IPS-NIHi11 (cell line): ENCODE measurements at places on chromosomes 1 and 21.
A peak's percentile ranks its signal among the peaks of the same experiment; 100 is the strongest.

DNA sequence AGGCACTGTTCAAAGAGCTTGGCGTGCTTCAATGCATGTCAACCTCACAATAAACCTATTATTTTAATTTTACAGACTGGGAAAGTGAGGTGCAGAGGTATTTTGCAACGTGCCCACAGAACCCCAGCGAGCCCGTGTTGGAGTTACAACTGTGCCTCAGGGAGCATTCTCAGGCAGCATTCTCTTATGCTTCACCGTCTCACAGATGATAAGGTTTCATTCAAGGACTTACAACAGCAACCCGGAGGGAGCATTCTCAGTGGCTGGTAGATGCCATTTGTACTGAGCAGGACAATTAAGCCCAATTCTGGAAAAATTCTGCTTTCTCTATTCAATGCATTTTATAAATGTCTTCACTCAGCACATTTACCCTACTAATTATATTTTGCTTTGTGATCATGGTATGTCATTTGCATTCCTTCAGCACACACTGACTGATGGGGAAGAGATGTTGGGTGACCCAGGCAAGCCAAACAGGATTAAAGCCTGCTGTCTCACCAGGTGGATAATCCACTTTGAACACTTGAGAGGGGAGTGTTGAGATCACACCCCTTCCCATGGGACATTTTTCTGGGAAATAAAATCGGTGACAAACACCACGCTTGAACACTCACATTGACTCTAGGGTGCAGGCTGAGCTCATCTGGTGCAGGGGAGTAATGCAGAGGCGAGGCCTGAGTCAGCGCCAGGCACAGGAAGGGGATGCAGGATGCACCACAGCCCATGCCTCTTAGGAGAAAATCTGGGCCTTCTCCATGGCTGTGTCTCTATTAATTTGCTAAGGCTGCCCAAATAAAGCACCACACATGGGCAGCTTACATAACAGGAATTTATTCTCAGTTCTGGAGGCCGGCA is 113.9 kb downstream of the CLIC6 start:
- DNase-seq, result no peak

GRCh38 chr1:230149751-230150584 is 82.9 kb downstream of the GALNT2 start:
- no peak for DNase-seq

DNA sequence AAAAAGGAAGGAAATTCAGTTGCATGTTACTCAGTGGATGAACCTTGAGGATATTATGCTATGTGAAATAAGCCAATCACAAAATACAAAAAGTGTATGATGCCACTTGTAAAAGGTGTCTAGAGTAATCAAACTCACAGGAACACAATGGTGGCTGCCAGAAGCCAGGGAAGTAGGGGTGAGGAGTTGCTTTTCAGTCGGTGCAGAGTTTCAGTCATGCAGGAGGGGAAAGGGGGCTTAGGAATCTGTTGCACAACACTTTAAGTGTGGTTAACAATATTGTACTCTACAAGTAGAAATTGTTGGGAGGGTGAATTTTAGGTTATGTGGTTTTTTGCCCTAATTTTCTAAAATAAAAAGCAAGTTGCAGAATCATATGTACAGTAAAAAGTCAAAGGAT is 184.2 kb upstream of the RAB4A start:
- DNase-seq, result no peak

- no peak for DNase-seq
Observed at GRCh38 chr1:53567450-53567849, 108.3 kb downstream of the DMRTB1 start.

- no peak for DNase-seq
Observed at GRCh38 chr1:204725821-204726448, 40.4 kb upstream of the LRRN2 start.

- DNase-seq, result no peak
Observed at GRCh38 chr1:56394298-56394697, 185.1 kb downstream of the PLPP3 start.

- no peak for DNase-seq
Observed at GRCh38 chr1:79845936-79846335, 839.4 kb upstream of the ADGRL4 start.

- no peak for DNase-seq
Observed at GRCh38 chr1:191125950-191126349, 648.3 kb upstream of the BRINP3 start.

GRCh38 chr1:18556364-18556763 is 74.3 kb upstream of the PAX7 start:
- peak; percentile 40 for DNase-seq

- DNase-seq, result no peak
Observed at GRCh38 chr21:45213392-45213791, 74.3 kb downstream of the POFUT2 start.

DNA sequence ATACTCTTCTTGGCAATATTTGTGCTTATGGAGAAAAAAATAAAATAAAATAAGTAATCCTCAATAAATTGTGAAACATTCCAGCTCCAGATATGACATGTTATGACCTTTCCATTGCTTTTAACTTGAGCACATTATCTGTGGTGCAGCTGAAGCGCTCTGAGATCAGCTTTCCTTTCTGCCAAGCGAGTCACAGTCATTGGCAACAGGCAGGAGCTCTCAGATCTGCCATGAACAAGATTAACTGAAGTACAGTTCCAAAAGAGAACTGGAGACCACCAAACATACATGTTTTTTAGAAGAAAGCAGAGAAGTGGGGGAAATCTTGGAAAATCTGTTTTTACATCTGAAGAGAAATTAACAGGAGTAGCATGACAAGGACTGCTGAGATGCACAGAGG is 89.2 kb upstream of the DSCAM start:
- DNase-seq, result no peak

DNA sequence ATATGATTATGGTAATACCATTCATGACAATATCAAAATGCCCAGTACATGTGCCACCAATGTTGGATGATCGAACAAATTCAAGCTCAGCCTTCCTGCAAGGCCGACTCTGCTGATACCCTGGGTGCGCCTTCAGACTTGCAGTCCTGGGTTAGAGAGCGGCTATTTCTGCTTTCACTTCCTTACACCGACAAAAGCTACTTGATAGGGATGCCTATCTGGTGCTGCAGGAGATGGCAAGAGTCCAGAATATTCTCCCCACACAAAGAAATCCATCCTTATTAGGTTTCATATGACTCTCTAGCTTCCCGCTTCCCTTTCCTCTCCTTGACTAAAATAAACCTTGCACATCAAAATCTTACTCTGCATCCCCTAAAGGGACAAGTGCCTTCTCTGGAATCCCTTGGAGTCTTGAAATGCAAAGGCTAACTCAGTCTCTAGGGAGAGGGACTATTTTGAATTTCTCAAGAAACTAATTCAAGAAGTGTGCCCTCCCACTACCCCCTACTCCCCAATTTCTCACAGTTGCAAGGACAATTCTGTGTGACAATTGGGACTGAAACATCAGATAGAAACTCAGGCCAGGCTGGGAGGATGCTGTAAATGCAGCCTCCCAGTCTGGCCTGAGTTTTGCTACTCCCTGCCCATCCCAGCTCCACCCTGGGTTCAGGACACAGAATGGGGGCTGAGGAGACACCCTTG is 103.1 kb upstream of the USP24 start:
- no peak for DNase-seq

DNA sequence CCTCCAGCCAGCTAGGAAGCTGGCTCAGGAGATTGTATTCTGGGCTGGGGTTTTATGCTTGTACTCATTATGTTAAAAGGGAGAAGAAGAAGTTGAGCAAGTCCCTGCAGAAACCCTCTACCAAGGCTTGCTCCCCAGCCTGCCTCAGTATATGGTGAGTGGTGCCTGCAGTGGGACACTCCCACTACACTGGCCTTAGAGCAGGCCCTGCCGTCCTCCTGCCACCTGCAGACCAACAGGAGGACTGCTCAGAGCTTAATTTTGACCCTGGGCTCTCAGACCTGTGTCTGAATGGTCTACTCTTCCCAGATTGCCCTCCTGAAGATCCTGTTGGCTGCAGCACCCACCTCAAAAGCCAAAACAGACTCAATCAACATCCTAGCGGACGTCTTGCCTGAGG is 13.0 kb downstream of the STRIP1 start:
- DNase-seq, result no peak

DNA sequence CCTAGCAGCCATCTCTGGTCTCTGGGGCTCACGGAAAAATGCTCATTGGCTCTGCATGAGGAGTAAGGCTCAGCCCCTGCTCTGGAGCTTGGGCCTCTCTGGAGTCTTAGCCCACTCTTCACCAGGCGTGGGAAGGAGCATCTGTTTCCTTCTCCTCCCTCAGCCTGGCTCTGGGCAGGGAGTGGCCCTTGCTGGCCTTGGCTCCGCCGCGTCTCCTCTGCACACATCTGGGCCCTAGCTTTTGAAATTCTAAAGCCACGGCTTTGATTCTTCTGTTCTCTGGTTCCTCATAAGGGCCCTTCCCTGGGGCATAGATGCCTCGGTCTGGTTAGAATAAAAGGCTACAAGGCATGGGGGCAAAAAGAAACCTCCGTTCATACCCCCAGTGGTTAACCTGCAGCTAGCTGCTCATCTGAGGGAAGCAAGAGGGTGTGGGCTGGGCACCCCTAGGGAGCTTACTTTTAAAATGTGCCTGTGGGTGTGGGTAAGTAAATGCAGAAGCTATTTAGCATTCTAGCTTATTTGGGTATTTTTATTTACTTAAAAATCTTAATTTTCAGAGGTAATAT is 145.6 kb downstream of the CAMTA1 start:
- no peak for DNase-seq

DNA sequence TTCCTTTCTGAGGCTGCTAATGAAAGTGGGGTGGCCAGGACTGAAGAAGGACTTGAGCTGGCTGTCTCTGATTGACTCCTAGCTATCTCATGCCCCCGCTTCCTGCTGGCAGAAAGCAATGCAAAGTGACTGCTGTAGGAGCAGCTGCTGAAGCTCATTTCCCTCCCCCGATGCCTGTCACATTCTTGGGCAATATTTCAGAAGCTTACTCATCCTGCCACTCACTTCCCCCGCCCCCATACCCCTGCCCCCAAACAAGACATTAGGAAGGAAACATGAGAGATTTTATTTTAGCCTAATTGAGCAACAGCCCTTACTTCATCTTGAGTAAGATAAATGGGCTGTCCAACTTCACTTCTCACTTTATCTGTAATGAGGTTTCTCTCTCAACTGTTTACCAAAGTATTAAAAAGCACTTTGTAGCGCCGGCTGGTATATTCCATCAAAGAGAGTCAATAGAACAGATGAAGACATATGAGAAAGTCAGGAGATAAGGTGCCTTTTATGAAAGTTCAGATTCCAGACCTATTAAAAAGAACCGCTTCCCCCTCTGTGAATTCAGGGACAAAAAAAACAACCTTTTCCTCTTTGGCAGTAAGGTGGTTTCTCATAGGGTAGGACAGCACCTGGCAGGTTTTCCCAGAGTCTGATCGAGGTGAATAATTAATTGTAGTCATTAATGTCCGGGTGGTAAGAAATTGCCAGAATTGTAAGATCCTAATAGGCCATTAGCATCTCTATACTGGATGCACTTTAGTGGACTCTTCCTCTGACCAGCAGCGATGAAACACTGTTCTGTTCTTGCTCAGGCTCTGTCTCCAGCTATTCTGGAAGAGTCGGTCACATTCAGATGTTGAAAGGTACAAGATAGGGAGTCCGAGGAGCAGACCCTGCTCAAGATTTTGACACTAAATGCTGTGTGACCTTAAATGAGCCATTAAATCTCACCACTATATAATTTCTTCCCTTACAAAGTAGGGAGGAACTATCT is 70.2 kb downstream of the SH3GLB1 start:
- peak; percentile 56 for DNase-seq

- DNase-seq, result peak; percentile 39
Observed at GRCh38 chr1:202165267-202165941, 5.0 kb upstream of the PTPN7 start.
